ENCODE measurements at places on chromosomes 3 and 15. TPM values are rescaled to one million over a fixed set of nuclear protein-coding genes. Genes with fewer than 3 reads are reported as not detected.
A peak's percentile ranks its signal among the peaks of the same experiment; 100 is the strongest.

The SATB1 gene
- total RNA-seq = 6.2 TPM

DNA sequence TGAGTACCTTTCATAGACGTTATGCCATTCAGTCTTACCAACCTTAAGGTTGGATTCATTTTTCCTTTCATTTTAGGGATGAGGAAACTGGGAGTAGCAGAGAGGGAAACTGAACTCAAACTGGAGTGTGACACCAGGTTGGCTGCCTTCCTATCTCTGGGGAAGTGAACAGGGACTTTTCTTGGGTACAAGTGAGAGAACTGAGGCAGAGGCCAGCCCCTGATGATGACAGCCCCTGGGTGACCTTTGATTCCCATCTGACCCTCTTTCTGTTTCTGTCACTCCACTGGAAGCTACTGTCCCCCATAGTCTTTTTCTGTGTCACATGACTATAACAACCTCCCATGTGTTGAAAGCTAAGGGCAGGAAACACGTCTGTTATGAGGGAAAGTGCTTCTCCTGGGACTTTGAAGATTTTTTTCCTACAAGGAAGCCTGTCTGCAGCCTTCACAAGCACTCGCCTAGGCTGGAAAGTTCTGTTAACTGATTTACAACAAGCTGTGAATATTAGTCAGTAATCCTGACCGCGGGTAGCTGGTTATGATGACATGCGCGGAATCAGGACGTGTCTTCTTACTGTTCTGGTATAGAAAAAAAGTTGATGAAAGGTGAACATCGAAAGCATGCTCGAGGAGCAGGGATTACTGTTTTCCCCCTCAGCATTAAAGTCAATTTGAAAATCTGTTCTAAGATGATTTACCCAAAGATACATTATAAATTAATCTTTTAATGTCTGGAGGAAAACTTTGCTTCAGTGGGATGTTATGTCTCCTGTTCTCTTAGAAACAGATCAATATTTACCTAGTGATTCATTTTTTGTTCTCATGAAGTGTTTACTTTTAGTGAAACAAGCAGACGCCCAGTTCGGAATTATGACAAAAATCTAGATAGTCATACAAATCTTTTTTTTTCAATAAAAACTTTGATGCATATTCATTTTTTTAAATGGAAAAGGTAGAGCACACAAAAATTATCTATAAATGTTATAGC lies 31.5 kb downstream of the ABHD2 start:
- H3K4me1 ChIP-seq = peaks cover 35% of the 10 kb centered on the region
- H3K4me3 ChIP-seq = no peak overlapping the region
- H3K36me3 ChIP-seq = peaks cover 4% of the 10 kb centered on the region
- no peaks in the 10 kb centered on the region for H3K27me3 ChIP-seq
- peak overlapping the region; percentile 85 for H3K27ac ChIP-seq

The TM4SF18 gene
- total RNA-seq = 142 TPM

The ACKR2 gene
- not detected for total RNA-seq

- H3K4me3 ChIP-seq = peak within 1 kb of the TSS; percentile 89
- peak within 1 kb of the TSS; percentile 88 for H3K27ac ChIP-seq
- no peaks in the 10 kb centered on the region for H3K27me3 ChIP-seq
- peaks cover 7% of the 10 kb centered on the region for H3K4me1 ChIP-seq
- no peaks in the 10 kb centered on the region for H3K36me3 ChIP-seq
- peak; percentile 91 for DNase-seq
These were observed at the start of gene DHX30 for GRCh38 chr3:47802734-47803479. Gene DHX30, plus strand, starts transcription at chr3:47803138. Its CDS starts 7,546 bp downstream, at chr3:47810684.

- no peaks in the 10 kb centered on the region for H3K4me1 ChIP-seq
- no peaks in the 10 kb centered on the region for H3K36me3 ChIP-seq
- H3K27me3 ChIP-seq = no peaks in the 10 kb centered on the region
- H3K27ac ChIP-seq = no peak overlapping the region
These were observed 9.3 kb downstream of the GALNT15 start for GRCh38 chr3:16183601-16184270.

GRCh38 chr3:170355738-170356595 lies 1.5 kb upstream of the SKIL start:
- peaks cover 37% of the 10 kb centered on the region for H3K4me1 ChIP-seq
- H3K4me3 ChIP-seq = peak overlapping the region; percentile 71
- peak; percentile 86 for DNase-seq
- H3K27ac ChIP-seq = peak overlapping the region; percentile 100
- no peaks in the 10 kb centered on the region for H3K27me3 ChIP-seq

DNA sequence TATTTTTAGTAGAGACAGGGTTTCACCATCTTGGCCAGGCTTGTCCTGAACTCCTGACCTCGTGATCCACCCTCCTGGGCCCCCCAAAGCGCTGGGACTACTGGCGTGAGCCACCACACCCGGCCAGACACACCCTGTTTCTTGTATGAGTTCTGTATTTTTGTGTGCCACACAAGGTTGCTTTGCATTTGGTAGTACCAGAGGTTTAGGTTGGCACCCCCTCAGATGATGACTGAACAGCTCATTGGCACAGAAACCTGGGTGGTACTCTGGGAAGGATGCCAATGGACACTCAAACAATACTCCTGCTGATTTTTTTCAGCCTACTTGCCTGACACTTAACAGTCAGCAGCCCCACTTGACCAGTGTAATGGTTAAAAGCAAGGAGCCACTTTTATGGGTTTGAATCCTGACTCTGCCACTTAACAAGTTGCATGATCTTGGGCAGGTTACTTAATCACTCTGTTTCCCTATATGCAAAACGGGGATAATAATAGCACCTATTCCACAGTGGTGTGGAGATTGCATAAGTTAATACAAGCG lies 39.2 kb upstream of the BCL2A1 start:
- no peaks in the 10 kb centered on the region for H3K36me3 ChIP-seq
- DNase-seq = no peak
- no peak overlapping the region for H3K4me3 ChIP-seq
- no peak overlapping the region for H3K27ac ChIP-seq

- DNase-seq = no peak
- no peaks in the 10 kb centered on the region for H3K36me3 ChIP-seq
- H3K27ac ChIP-seq = no peak overlapping the region
- no peak overlapping the region for H3K4me3 ChIP-seq
- H3K4me1 ChIP-seq = no peaks in the 10 kb centered on the region
These were observed 262.7 kb upstream of the GADL1 start for GRCh38 chr3:31157047-31157694.

DNA sequence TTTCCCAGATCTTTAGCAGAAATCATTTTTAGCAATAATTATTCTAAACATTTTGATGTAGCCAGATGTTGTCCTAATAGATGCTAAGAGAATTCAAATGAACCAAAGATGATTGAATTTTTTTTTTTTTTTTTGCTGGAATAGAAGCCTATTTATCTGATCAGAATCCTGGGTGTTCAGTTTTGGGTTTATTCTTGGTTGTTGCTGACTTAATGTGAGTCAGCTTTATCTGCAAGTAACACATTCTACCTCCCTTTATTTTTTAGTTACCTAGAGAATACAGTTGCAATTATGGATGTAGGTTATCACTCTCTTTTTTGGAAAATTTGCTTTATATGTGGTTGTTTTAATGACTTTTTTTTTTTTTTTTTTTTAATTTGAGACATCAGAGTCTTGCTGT lies 6.4 kb downstream of the CEP97 start:
- H3K27me3 ChIP-seq = no peaks in the 10 kb centered on the region
- no peak for DNase-seq
- H3K27ac ChIP-seq = no peak overlapping the region
- H3K36me3 ChIP-seq = peaks cover 27% of the 10 kb centered on the region
- peaks cover 18% of the 10 kb centered on the region for H3K4me1 ChIP-seq
- no peak overlapping the region for H3K4me3 ChIP-seq

The CDV3 gene
- 229 TPM for total RNA-seq

GRCh38 chr3:21377071-21377769 lies 373.8 kb downstream of the ZNF385D start:
- no peak overlapping the region for H3K27ac ChIP-seq
- H3K36me3 ChIP-seq = no peaks in the 10 kb centered on the region
- no peak for DNase-seq
- H3K4me3 ChIP-seq = no peak overlapping the region
- no peaks in the 10 kb centered on the region for H3K4me1 ChIP-seq

DNA sequence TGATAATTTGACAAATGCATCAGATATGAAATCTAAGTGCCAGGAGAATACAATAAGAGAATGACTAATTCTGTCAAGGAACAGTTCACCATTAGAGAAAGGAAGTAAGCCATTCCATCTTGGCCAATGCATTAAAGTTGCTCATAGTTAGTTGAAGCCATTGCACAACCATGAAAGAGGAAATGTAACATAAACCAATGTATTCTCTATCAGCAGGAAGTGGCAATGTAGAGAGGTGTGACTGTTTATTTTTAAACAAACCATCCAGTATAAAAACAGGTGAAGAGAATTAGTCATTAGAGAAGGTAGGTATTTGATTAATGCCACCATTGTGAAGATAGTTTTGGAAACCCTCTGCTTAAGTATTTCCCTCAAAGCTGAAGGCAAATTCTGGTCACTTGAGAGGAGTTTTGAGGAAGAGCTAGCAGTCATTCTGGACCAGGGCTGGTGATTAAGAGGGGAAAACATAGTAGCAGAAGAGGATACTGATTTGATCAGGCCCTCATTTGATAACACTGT lies 10.7 kb upstream of the ANXA2 start:
- peaks cover 27% of the 10 kb centered on the region for H3K4me1 ChIP-seq
- H3K4me3 ChIP-seq = no peak overlapping the region
- H3K27ac ChIP-seq = peak overlapping the region; percentile 62
- DNase-seq = peak; percentile 78

- no peaks in the 10 kb centered on the region for H3K36me3 ChIP-seq
- H3K4me1 ChIP-seq = no peaks in the 10 kb centered on the region
- no peak overlapping the region for H3K4me3 ChIP-seq
These were observed 14.1 kb upstream of the CA12 start for GRCh38 chr15:63395730-63396151.

The HRG gene
- total RNA-seq = not detected

DNA sequence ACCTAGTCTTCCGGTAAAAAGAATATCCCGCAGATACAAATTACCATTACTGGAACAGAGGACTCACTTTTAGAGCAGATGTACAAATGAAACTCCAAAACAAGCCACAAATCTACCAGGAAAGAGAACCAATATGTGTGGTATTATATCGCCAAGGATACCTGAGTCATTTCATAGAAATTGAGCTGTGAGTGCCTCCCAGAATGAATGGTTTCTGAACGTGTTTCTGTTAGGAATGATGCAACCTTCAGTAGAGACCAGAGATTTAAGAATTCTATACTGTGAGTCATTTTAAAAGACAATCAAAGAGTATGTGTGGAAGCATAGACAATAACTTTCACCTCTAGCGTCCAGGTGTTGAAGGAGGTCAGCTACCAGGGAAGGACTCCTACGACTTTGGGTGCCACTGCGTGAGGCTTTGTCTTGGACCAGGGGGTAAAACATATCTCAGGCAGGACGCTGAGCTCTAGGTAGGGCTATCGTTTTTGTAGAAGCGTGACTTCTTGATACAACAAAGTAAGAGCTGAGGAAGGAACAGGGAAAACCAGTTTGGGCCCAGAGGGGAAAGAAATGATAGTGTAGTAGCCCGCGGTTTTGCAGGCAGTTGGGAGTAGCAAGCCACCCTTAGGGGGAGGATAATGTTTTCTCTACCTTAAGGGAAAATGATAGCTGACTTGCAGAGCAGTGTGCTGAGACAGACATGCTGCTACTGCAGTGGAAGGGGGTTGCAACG lies 210.4 kb downstream of the TP63 start:
- H3K27me3 ChIP-seq = no peaks in the 10 kb centered on the region
- no peak overlapping the region for H3K4me3 ChIP-seq
- DNase-seq = no peak

Data from endothelial cell of umbilical vein (primary cell).